ENCODE measurements at places on chromosomes 2 and 18.
A peak's percentile ranks its signal among the peaks of the same experiment; 100 is the strongest.

- no peak for DNase-seq
Measured at GRCh38 chr2:99598441-99598840, 108.6 kb upstream of the REV1 start.

GRCh38 chr2:135798762-135799161 is 38.2 kb downstream of the LCT start:
- DNase-seq: no peak

DNA sequence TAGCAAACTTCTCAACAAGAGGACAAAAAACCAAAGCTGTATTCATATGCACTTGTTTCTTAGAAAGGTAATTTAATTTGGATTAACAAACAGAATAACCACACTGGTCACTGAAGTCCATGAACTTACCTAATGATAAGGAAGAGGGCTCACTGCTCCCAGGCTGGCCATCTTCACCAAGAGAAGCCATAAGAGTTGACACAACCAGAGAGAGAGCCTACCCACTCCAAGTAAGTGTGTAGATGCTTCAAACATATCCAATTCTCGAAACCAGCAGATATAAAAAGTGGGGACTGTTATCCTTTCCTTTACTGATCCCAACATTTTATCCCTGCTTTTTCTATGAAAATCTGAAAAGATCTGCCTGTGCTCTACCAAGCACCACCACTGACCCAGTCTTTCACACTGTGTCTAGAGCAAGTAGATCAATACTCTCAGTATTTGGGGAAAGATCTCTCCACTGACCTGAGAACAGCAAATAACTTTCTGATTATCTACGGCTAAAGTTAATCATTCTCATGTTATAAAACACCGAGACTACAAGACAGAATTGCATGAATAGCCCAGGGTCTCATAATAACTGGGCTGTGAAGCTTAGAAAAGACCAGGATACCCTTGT is 111.5 kb upstream of the RNU4ATAC start:
- DNase-seq: no peak

DNA sequence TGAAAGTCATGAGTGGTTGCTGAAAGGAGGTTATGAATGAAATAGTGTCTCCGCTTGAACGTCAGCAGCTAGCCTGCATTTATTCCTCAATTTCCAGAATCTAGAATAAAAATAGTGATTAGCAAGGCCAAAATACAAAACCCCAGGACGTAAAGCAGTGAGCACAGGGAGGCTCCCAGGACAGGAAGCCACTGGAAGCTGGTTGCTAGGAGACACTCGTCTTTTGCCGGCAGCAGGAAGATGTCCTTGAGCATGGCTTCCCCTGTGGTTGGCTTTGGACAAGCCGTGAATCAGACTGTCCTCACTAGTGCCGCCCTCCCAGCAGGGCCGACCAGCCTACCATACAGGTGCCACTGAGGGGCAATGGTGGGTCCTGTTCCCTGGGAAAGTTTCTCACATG is 374.4 kb downstream of the MTX2 start:
- DNase-seq: peak; percentile 36

DNA sequence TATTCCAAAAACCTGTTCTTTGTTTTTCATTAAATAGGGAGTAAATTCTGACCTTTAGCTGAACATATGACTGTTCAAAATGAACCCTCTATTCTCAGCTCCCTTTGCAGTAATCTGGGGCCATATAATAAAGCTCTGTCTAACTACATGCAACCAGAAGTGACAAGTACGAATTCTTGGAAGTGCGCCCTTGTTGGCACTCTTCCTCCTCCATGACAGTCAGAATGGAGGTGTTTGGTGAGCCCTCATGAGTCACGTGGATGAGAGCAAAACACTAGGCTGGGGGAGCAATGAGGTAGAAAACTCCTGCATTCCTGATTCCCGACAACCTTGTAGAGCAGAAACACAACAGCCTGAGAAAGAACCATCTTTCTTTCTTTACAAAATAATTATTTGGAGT is 552.9 kb downstream of the FBXO15 start:
- DNase-seq: peak; percentile 33

Measured in astrocyte (in vitro differentiated cells and primary cell).